Activated CD4-positive, CD25-positive, alpha-beta regulatory T cell treated with anti-CD3 and anti-CD28 coated beads, Interleukin-2, amount 50 U/mL, for 16 hours (primary cell): ENCODE measurements at places on chromosomes 2 and 18.
A peak's percentile ranks its signal among the peaks of the same experiment; 100 is the strongest.

- no peak for DNase-seq
Observed at GRCh38 chr18:8962192-8962779, 140.2 kb upstream of the NDUFV2 start.

DNA sequence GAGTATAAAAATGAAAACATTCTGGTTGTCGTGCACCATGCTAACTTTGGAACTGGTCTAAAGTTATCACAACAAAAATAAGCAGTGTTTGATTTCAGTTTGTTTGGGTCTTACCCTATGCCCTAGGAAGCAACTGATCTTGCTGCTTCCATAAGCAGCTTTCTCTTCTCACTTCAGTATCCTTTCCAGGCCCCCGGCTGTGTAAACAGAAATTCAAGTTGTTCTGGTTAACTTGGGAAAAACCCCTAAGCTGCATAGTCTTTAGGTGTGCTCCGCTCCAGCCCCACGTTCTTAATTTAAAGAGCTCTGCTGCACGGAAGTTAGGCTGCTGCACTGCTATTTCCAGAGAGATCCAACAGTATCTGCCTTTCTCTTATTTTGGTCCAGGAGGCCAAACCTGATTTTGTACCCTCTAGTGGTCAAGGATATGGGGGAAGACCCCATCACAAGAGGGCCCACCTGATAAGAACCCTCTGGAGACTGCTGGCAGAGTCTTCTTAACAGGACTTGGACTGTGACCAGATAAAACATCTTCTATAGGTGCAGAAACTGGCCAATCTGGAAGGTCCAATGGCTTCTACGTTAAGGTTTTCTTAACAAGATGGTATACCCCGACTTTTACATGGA lies 69.1 kb downstream of the FEZ2 start:
- no peak for DNase-seq

- DNase-seq = no peak
Observed at GRCh38 chr2:155703917-155704316, 628.6 kb downstream of the NR4A2 start.

- DNase-seq = no peak
Observed at GRCh38 chr2:45755585-45756335, 104.3 kb downstream of the PRKCE start.

- DNase-seq = no peak
Observed at GRCh38 chr2:239399921-239400595, 762 bp downstream of the HDAC4 start.

DNA sequence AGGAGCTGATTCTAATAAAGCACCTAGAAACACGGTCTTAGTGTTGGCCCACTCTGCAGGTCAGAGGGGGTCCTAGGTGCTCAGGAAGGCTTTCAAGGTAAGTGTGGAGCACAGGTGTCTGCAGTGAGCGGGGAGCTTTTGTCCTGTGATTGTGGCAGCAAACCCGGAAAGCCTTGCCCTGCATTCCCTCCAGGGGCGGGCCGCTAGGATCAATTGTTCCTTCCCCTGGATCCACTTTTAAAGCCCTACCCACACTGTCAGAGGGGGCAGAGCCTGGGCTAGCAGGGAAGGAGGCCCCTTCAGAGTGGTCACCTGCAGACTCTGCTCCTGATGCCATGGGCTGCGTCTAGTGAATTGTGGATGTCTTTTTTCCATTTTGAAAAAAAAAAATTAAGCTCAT lies 176.0 kb downstream of the CTIF start:
- DNase-seq = no peak

GRCh38 chr18:78410094-78410786 lies 569.4 kb upstream of the SALL3 start:
- DNase-seq = no peak

DNA sequence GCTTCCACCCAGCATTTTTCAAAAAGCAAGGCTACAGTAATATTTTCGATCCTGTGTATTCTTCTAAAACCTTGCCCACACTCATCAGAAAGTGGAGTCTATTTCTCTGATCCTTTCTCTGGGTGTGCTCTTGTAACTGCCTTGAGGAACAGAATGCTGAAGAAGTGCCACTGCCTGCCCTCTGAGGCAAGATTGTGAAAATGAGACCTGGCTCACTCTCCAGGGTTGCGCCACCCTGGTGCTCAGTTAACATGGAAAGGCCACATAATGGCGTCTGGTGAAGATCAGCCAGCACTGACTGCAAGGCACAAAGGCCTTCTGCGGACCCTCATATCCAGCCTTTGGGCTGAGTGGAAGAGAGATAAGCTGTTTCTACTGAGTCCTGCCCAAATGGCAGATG lies 11.2 kb upstream of the SH3RF3 start:
- DNase-seq = no peak

- DNase-seq = no peak
Observed at GRCh38 chr2:43484323-43484930, 111.4 kb downstream of the THADA start.

- no peak for DNase-seq
Observed at GRCh38 chr18:8657873-8658470, 47.4 kb upstream of the MTCL1 start.

- DNase-seq = peak; percentile 46
Observed at GRCh38 chr2:29011418-29012060, 30.4 kb downstream of the TOGARAM2 start.

DNA sequence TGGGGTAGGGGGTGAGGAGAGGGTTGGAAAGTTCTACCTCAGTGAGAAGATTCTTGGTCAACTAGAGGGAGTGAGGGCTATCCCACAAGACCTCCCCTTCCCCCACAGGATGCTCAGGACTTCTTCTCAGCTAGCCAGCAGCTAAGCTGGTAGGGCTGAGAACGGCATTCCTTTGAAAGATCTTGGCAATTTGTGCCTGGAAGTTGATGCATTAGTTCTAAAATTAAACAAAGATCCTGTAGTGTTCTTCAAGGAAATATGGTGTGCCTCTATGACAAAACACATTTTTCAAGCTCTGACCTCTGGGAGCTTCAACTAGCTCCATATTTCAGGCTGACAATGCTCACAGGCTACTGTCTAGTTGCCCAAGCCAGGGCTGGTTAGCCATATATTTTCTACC lies 2.3 kb downstream of the LYPD1 start:
- no peak for DNase-seq

- no peak for DNase-seq
Observed at GRCh38 chr2:74746480-74746879, 87.4 kb upstream of the HK2 start.

DNA sequence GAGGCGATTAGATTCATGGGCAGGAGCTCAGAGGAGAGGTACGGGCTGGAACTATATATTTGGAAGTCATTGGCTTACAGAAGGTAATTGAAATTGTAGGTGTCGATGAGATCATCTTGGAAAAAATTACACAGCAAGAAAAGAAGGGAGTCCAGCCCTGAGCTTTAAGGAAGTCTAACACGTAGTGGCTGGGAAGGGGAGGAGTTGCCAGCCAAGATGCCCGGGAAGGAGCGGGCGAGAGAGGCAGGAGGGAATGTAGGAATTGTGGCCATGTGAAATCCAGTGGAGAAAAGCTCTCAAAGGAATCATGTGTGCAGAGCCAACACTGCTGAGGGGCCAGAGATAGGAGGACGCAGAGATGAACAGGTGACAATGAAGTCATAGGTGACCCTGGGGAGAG lies 25.6 kb upstream of the SCYGR1 start:
- DNase-seq = no peak

- no peak for DNase-seq
Observed at GRCh38 chr2:39510140-39510539, 73.1 kb upstream of the MAP4K3 start.

DNA sequence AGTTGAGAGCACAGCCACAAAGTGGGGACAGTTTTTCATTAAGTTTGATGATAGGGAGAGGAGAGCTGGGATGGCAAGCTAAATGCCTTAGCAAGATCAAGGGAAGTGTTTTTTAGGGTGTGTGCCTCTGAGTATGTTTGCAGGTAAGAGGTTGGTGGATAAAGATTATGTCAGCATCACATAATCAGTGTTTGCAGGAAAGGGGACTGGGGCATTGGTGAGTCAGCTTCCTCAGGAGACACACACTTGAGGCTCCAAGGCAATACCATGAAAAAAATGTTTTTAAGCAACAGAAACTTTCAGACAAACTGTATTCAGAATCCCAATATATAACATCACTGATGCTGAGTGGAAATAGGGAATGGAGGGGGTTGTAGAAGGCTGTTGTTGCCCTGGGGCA lies 25.4 kb upstream of the DTNB start:
- no peak for DNase-seq

GRCh38 chr2:2812117-2812516 lies 481.0 kb upstream of the MYT1L start:
- no peak for DNase-seq

DNA sequence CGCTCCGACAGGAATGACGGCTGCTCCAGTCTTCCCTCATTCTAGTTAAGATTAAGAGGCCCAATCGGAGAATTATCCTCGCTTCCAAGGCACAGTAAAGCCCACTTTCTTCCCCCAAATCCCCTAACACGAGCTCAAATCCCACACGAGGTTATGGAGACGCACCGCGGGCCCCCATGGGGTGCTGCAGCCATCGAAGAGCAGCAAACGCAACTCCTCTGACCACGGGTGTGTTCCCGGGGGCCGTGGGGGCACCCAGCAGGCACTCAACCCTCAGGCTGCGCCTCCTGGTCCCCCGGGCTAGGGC lies 446 bp downstream of the COPS9 start:
- no peak for DNase-seq

GRCh38 chr2:171550613-171551012 lies 28.3 kb downstream of the CYBRD1 start:
- DNase-seq = no peak

- no peak for DNase-seq
Observed at GRCh38 chr2:104790100-104790811, 63.7 kb upstream of the POU3F3 start.

- no peak for DNase-seq
Observed at GRCh38 chr18:9130806-9131205, 5.8 kb upstream of the ANKRD12 start.

DNA sequence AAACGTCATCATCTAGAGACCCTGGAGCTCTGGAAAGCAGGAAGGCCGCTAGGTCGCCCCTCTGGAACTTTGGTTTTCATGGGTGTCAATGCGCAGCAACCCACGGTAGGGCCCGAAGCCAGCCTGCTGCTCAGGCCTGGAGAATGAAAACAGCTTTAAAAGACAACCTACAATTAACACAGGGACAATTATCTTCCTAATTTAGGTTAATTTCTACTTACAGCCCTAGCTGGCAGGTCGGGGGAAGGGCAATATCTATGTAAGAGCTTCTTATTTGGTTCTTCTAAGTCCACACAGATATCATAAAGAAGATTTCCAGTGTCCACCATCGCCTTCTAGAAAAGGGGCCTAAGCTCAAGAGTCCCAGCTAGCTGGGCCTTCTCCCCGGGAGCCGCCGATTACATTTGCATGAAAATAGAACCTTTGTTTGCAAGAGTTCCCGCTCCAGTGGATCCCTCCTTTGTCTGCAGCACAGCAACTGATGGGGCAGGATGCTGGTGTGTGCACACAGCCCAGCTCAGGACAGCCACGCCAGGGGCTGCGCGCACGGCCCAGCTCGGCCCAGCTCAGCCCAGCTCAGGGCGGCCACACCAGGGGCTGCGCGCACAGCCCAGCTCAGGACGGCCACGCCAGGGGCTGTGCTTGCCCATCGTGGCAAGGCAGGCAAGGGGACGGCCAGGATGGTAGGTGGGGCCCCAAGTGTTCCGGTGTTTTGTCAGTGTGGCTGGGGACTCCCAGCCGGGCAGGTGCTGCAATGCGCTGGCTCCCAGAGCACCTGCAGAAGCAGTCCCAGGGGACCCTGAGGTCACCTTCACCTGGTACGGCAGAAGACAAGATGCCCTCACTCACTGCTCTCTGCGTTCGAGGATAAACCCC lies 109.1 kb downstream of the HDAC4 start:
- no peak for DNase-seq

DNA sequence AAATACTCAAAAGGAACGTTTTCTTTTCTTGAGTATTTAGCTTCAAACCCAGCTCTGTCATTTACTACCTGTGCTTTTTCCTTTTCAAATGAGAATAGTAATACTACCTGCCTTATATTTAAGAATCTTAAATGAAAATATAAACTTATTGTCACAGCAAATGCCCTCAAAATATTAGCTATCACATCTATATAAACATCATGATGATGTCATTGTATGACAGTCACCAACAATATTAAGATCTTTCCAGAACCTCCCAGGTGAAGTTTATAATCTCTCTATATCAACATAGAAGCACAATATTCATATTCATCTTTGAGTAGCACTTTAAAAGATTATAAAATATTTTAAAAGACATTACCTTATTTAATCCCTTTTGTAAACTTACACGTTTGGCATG lies 92.2 kb downstream of the DOK6 start:
- DNase-seq = no peak

DNA sequence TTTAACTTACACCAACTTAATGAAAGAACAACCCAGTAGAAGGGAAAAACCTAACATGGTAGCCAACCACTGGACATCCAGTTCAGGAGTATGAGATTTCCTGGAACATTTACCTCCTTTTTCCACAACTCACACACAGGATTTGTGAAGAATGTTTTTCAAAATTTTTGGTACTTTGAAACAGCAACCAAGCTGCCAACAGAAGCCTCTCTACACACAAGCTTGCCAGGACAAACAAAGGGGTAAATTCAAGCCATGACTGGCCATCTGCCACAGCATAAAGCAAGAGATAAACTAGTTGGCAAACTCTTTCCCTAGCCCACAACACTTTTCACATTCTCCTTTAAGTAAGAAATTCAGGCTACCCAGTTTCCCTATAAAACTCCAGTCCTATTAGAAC lies 21.4 kb downstream of the MGAT4A start:
- DNase-seq = no peak

GRCh38 chr2:157257312-157258252 lies at the start of gene GALNT5:
Gene GALNT5 (plus strand): TSS chr2:157257705. CDS start chr2:157258083, 378 bp downstream.
- DNase-seq = no peak

DNA sequence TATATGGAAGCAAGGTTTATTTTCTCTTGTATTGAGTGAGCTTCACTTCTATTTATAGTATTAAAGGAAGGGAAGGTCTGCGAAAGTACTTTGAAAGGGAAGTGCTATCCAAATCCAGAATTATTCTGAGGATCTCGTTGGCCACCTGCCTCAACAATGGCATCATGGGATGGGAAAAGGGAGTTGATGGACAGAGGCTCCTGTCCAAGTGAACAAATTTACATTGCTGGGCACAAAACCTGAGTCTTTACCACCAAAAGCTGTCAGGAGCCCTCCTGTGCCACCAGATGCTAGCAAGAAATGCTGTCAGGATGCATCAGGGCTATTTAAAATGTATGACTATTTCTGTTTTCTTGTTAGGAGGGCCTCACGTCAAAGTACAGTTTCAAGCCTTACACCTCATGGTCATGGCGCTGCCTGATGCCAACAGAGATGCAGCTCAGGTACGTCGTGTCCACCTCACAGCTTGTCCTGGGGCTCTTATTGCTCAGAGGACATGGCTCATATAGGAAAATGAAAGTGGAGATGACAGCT lies 157.3 kb downstream of the ARHGAP28 start:
- no peak for DNase-seq

GRCh38 chr2:18047896-18048657 lies 169.6 kb downstream of the KCNS3 start:
- no peak for DNase-seq
